DMS53 (cell line): ENCODE measurements at places on chromosomes 11 and 22.
A peak's percentile ranks its signal among the peaks of the same experiment; 100 is the strongest.

DNA sequence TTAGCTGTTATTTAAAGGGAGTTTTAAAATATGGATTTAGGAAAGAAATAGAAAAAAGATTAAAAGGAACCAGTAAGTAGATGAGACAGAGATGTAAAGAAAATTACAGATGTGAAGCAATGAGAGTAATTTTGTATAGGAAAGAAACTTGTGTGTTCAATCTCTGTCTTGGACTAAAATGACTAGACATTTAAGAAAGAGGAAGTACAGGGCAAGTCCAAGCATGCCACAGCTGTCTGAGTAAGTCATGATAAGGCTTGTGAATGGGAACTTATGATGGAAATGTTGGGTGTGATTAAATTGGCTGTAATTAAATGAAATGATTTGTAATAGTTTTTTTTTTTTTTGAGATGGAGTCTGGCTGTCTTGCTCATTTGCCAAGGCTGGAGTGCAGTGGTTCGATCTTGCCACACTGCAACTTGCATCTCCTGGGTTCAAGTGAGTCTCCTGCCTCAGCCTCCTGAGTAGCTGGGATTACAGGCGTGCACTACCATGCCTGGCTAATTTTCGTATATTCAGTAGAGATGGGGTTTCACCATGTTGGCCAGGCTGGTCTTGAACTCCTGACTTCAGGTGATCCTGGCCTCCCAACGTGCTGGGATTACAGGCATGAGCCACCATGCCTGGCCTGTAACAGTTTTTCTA lies 5.9 kb upstream of the ACY3 start:
- DNase-seq: peak; percentile 37

DNA sequence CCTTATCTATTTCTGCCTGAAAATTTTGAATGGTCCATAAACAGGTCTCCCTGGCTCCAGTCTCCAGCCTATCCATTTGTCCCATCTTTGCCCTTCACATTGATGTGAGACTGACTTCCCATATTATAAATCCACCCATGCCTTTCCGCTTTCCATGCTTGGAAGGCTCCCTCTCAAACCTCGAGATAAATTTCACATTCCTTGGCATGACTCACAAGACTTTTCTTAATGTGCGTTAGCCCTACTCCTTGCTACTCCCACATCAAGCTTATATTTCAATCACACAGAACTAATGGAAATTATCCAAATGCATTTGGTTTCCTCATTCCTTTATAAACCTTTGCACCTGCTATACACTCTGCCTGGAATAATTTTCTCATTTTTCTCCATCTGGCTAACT lies 163.7 kb upstream of the NTM start:
- no peak for DNase-seq

DNA sequence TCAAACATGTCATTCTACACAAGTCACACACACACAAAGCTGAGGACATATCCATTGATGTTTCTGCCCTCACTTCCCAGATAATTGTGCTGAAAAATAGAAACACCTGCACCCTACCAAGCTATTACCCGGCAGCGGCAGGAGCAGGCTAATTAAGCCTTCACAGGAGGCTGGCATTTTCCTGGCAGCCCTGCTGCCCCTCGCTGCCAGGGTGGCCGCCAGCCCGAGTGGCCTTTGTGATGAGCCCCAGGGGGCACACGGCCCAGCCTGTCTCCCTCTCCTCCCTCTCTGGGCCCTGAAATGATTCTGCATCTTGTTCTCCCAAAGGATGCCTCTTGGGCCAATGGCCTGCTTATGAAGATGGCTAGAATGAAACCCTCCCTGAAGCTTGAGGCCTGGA lies 76.2 kb upstream of the TP53I11 start:
- DNase-seq: no peak

- DNase-seq: no peak
These were observed 14.0 kb upstream of the MCHR1 start for GRCh38 chr22:40665312-40665711.

DNA sequence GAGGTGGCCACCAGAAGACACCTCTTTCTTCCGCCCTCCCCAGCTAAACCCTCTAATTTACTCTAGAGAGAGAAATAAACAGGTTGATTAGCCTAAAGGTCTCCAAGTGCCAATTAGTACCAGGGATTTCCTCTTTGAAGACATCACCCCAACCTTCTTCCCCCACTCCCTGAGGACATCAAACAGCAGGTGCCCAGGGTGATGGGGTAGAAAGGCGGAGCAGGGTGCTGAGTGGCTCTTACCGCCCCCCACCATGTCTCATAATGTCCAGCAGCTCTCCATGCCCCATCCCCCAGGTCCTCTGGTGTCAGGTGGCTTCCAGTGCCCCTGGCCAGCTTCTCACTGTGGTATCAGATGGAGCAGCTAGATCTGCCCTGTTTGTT lies 5.3 kb upstream of the GNAZ start:
- DNase-seq: no peak

DNA sequence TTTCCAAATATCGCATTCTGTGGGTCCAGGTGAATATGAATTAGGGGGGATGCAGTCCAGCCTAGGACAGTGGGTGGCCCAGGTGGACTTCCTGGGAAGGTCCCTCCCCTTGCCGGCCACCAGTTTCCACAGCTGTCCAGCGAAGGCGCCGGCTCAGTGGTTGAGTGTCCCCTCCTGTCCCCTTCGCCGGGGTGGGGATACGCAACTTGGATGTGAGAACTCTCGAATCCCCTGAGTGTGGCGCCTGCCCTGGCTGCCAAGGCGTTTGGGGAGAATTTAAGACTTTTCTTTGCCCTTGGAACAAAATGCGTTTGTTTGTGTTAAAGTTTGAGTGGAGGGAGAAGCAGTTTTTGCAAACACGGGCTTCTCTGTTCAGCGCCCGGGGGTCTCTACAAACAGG lies 123.7 kb downstream of the KCNQ1OT1 start:
- DNase-seq: no peak

DNA sequence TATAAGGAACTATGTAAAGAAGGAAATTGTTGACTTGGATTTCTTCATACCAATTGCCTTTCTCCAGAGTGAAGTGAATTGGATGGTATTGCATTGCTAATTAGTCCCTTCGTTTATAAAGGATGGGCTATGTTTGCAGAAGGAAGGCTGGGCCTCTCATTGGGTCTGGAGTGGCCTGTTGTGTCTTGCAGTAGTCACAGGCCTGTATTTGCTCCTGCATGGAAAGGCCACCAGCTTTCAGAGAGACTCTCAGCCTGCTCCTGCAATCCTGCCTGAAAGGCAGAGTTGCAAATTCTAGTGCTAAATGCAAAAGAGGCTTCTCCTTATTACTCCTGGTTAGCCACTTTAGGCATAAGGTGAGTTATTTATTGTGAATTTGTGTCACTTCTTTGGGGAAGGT lies 103.8 kb downstream of the EXT2 start:
- no peak for DNase-seq

DNA sequence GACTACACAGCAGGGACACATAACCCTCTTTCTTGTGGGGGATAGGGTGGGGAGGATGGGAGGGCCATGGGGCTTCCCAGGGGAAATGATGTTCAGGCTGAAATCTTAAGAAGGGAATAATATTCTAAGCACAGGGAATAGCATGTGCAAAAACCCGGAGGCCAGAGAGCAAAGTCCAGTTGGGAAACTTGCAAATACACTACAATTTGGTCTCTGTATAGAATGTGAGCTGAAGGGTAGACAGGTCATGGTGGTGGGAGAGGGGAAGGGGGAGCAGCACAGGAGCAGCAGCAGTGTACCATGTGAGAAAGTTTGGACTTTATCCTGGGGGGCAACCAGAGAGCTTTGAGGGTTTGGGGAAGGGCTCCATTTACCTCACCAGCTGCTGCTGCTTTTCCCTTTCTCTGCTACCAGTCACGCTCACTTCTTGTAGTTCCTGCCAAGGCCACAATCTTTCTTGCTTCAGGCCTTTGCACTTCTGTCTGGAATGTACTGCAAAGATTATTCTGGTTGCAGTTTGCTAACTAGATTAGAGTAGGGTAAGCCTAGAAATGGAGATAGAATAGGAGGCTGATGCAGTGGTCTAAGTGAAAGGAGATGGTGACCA lies 43.0 kb downstream of the KREMEN1 start:
- DNase-seq: no peak

DNA sequence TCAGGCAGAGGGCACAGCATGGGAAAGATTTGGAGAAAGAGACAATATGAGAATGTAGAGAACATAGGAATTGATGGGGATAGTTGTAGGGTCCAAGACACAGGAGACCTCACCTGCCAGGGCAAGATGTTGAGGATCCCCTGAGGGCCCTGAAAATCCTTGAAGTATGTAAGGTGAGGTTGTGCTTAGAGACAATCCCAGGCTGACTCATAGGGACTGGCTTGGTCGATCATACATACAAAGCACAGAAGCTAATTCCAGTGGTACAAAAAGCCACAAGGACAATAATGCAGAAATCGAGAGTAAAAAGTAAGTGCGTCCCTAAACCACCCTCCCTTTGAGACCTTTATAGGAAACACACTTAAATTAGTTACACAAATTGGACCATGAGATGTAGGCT lies 468.2 kb downstream of the MIAT start:
- DNase-seq: no peak

- DNase-seq: no peak
These were observed 27.2 kb upstream of the DNAJB7 start for GRCh38 chr22:40889116-40889515.

DNA sequence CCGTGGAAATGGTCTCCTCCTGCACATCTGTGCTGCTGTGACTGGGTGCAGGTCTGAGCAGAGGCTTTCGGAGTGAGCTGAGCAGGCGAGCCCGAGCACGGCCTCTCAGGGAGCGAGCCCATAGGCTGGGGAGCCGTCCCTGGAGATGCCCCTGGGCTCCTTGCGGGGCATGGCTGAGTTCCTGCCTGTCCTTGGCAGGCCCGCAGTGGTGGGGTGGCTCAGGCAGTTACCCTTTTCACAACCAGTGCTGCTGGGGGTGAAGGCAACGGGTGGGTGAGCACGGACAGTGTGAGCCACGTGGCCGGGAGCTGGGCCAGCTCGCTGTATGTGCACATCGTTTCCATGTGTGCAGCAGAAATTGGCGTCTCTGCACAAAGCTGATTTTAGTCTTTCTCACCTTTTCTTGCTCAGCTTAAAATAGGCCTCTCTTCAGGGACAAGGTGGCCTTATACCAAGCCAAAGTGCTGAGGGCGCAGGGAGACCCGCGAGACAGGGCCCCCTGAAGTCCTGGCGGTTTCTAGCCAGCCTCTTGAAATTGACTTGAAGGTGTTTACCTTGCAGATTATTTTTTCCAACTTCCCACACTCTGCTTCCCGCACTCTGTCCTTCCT lies at the start of gene TP53AIP1:
TP53AIP1 (minus strand) TSS at position 55 of the 611 bp plus-strand sequence. CDS start 5,053 bp downstream, outside the sequence.
- no peak for DNase-seq

GRCh38 chr11:126890561-126890960 lies 110.0 kb downstream of the KIRREL3 start:
- DNase-seq: no peak

DNA sequence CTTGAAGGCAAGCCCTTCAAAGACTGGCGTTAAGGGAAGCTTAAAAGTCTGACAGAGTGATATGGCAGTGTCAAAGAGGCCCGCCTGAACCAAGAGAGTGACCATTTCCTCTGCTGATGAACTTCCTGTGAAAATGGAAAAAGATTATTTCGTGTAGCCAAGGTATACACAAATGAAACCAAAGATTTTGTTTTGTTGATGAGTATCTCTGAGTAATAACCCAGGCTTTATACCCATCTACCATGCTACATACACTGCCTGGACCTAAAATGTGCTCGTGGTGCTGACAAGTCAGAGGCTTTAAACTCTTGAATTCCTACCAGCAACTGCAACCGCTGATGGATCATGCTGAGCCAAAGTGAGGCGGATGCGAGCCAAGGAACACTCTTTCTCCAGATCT lies 21.0 kb upstream of the FNBP4 start:
- DNase-seq: no peak

- DNase-seq: no peak
These were observed 35.8 kb upstream of the MYRF start for GRCh38 chr11:61716478-61717285.

DNA sequence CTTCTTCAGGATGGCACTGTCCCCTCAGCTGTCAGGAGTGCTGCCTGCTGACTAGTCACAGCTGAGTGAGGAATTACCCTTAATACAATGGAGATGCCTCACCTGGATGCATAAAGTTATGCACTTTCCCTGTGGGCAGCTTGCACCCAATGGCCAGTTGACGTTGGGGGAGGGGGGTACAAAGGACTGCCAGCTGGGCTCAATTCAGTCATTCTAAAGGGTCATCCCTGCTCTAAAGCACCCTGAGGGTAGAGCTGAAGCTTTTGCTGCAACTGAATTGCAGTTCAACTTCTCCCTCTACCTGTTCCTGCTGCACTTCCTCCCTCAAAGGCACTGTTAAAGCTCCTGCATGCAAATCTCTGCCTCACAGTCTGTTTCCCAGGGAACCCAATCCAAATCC lies 147.8 kb upstream of the SESN3 start:
- DNase-seq: no peak

GRCh38 chr11:123707206-123707605 lies 34.3 kb downstream of the ZNF202 start:
- no peak for DNase-seq

GRCh38 chr11:58640386-58641023 lies 18.0 kb downstream of the CNTF start:
- DNase-seq: no peak

DNA sequence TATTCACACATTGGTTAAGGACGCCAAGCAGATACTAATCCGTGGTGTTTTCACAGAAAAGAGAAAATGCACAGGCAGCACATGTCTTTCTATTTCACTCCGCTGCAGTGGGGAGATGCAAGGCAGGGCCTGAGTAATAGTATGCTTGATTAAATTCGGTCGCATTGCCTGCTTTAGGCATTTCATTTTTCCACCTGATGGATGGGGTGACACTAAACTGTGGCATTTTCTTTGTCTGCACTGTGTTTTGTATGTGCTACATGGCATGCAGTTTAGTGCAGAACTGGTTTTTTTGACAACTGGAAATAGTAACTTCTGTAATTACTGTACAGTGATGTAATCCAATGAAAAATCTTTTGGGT lies 94.9 kb downstream of the SLC17A6 start:
- DNase-seq: peak; percentile 61

GRCh38 chr11:69647390-69647748 lies 6.4 kb downstream of the CCND1 start:
- no peak for DNase-seq
